T-helper 2 cell (primary cell): ENCODE measurements at places on chromosomes 12 and 14.

DNA sequence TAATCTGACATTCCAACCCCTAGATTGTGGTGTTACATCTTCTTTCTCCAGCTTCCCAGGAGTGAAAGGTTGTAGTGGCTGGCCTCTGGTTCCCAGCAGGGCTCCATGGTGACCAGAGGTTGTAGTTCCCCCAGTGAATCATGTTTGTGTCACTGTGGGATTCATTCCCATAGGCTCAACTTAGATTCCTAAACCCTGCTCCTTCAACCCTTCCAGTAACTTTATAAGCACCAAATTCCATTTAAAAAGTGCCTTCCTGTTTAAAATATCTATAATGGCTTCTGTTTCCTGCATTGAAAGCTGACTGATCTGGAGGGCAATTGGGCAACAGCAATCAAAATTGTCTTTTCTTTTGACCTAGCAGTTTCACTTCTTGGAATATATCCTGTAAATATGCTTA lies 40.5 kb upstream of the TBC1D15 start:
- DNase-seq = no peak

- no peak for DNase-seq
Measured at GRCh38 chr12:111174251-111174960, 194.5 kb downstream of the PHETA1 start.

- DNase-seq = no peak
Measured at GRCh38 chr12:76551482-76551888, 8.1 kb downstream of the OSBPL8 start.

GRCh38 chr12:13161172-13161571 lies 35.4 kb upstream of the EMP1 start:
- DNase-seq = no peak

- DNase-seq = no peak
Measured at GRCh38 chr12:75269209-75269608, 59.6 kb upstream of the KCNC2 start.

DNA sequence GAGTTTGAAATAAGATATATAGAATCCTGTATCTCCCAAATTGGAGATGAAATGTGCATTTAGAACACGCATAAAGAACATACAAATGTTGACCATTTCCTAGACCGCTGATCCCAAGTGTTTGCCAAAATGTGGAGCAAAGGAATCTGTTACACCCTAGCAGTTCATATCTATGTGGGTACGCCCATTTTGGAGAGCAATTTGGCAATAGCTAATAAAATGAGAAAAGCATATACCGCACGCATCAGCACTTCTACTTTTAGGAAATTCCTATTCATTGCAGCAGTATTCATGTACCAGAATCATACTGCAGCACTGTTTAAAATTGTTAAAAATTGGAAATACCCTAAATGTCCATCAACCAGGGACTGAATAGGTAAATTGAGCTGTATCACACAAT lies 937.8 kb downstream of the BCL11B start:
- no peak for DNase-seq
